ENCODE measurements at places on chromosomes 3 and 15.

- no peak for DNase-seq
Measured at GRCh38 chr15:89492111-89492641, 4.2 kb downstream of the RHCG start.

- DNase-seq = no peak
Measured at GRCh38 chr3:18008706-18009368, 266.4 kb upstream of the TBC1D5 start.

- DNase-seq = no peak
Measured at GRCh38 chr3:17399586-17399985, 342.8 kb downstream of the TBC1D5 start.

- DNase-seq = no peak
Measured at GRCh38 chr15:59035201-59035600, 47.7 kb downstream of the RNF111 start.

DNA sequence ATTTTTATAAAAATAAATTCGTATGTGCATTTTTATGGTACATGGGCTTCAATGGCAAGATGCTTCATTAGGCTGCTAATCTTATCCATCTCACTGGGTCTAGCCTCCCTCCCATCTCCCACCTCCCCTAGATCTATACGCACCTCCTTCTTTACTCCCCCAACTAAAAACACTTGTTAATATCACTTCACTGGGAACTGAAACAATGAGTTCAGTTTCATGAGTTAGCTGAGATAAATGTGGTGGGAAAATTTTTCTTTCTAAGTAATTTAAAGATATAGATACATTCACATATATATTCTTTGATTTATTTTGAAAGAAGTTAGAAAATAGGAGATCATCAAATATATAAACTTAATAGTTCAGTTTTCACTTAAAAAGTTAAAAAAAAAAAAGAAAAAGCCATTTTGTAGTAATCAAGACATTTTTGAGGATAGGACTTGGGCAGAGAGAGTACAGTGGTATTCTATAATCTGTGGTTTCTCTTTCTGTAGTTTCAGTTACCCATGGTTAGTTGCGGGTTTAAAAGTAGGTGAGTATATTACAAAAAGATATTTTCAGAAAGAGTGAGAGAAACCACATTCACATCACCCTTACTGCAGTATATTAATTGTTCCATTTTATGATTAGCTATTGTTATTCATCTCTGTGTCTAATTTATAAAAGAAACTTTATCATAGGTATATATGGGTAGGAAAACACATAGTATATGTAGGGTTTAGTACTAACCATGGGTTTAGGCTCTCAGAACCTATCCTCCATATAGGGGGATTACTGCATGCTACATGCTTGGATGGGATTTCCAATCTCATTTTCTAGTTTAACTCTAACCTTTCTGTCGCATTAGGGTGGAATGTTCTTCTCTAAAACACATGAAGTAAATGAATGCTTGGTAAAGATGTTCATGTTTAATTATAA, 316.0 kb upstream of the CBLB start:
- DNase-seq = peak; percentile 63

- DNase-seq = no peak
Measured at GRCh38 chr3:71322154-71322553, 261.4 kb downstream of the FOXP1 start.

DNA sequence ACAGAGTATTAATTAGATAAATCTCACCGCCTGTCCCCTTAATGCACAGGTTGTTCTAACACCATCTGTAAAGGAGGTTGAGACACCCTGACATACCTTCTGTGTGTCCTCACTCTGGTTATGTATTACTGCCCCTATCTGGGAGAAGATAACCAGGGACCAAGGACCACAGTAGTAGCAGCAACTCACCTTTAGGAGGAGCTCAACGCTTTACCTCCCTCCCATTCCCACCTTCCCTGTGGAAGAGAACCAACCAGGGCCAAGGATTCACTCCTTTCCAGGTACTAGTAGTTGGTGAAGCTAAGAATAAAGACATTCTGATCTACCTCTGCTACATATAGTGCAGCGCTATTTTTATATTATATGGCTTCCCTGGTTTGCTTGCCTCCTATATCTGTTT, 232.6 kb downstream of the MEX3B start:
- DNase-seq = no peak

All from activated CD4-positive, alpha-beta T cell treated with anti-CD3 and anti-CD28 coated beads, Interleukin-10, Interleukin-2, amounts not matched to agents 100 ng/mL and 50 ng/mL, durations not matched to agents 16 hours and 8 hours (primary cell).